Retinal pigment epithelial cell (primary cell): ENCODE measurements at places on chromosomes 13 and 19.
A peak's percentile ranks its signal among the peaks of the same experiment; 100 is the strongest.

- DNase-seq, result no peak
Observed at GRCh38 chr13:64327505-64328194, 2902.5 kb downstream of the PCDH9 start.

DNA sequence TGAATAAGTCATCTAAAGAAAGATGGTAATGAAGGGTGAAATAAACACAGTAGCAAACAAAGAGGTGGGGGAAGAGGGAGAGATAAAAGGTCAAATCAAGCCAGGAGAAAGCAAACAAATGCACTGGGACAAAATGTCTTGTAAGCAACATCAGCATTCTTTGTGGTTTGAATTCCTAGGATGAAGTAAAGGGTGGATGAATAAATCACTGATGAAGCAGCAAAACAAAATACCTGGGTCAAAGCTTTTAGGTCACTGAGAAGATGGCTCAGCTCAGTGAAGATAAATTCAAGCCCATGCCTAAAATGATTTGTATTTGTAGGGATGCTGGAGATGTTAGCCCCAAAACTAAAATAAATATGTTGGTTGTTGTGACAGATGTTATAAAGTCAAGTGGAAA lies 86.5 kb upstream of the FBXL3 start:
- DNase-seq, result no peak

DNA sequence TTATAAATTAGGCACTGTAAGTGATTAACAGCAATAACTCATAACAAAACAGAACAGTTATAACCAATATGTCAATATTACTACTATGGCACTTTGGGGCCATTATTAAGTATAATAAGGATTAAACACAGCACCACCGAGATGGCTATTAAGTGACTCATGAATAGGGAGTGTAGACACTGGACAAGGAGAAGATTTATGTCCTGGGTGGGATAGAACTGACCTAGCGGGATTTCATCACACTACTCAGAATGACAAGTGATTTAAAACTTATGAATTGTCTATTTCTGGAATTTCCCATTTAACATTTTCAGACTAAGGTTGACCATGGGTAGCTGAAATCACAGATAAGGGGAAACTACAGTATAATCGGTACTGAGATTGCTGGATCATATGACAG lies 79.0 kb upstream of the SLC7A1 start:
- no peak for DNase-seq

DNA sequence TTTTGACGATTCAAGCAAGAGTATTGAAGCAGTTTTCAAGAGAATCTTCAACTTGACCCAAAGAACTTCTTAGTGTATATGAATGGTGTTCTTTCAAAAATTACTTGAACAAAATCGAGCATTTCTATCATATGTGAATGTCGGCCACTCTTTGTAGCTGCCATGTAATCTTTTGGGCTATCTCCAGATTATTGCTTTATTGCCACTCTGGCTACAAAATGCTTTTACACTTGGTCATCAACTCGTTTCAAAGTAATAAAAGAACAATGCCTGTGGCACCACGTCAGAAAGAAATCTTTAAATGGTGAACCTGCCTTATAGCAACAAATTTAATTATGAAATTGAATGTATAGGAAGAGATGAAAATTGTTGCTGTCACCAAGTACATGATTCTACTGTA lies 834.5 kb downstream of the GPC5 start:
- DNase-seq, result no peak

- no peak for DNase-seq
Observed at GRCh38 chr19:40601134-40601974, at the start of gene LTBP4. Gene LTBP4, plus strand, starts transcription at chr19:40601369. Its CDS starts 19 bp downstream, at chr19:40601388.

GRCh38 chr13:67643516-67644055 lies 413.4 kb upstream of the PCDH9 start:
- DNase-seq, result no peak

- DNase-seq, result peak; percentile 73
Observed at GRCh38 chr19:2524840-2525723, 49.2 kb downstream of the GADD45B start.

DNA sequence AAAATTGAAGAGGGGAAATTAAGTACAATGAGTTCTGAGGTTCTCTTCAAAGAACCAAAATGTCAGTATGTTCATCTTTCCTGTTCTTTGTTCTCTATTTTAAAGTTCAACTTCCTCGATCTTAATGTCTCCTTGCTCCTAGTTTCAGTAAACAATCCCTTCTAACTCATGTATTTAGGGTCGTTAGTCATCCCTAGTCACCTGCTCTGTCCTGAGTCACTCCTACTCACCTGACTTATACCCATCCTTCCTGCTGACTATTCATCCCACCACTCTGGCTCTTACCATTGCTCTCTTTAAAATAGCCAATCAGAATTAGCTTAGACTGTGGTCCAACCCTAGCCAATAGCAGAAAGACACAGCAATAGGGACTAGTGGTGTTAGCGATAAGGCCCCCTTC lies 24.3 kb downstream of the ZNF90 start:
- no peak for DNase-seq

DNA sequence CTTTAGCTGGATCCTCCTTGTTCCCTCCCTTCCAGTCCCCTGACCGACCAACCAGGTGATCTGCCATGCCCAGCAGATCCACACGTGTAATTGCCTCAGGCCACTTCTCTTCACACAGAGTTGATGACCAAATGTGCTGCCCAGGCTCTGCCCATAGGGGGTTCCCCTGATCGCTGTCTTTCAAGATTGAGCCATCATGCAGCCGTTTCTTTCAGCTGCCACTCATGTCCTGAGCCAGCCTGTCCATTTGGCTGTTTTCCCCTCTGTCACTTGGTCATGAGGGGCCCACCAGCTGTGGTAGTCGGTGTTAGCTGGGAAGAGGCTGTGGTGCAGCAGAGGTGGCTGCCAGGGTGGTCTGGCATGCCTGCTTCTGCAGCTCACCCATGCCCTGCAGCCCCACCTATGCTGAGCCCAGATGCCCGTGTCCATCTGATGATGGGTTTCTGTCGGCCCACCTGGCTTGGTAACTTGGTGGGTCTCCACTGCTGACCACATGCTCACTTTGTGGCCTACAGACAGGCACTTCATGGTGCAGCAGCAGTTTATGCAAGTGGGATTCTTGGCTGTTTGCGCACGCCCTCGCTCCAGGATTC lies 35.6 kb upstream of the GPR183 start:
- no peak for DNase-seq

DNA sequence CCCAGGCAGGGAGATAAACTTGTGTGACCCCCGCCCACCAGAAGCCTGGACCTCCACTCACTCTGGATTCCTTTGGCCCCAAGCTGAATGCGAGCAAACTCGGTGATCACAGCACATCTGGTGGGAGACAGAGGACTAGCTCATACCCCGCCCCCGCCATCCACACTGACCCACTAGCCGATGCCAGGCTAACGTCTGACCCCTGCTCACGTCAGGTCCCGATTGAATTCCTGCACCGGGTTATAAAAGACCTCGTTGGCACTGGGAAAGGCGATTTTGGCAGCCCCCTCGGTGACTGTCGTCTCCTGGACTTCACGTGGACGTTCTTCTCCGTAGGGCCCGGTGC lies 631 bp downstream of the TRMT1 start:
- no peak for DNase-seq

DNA sequence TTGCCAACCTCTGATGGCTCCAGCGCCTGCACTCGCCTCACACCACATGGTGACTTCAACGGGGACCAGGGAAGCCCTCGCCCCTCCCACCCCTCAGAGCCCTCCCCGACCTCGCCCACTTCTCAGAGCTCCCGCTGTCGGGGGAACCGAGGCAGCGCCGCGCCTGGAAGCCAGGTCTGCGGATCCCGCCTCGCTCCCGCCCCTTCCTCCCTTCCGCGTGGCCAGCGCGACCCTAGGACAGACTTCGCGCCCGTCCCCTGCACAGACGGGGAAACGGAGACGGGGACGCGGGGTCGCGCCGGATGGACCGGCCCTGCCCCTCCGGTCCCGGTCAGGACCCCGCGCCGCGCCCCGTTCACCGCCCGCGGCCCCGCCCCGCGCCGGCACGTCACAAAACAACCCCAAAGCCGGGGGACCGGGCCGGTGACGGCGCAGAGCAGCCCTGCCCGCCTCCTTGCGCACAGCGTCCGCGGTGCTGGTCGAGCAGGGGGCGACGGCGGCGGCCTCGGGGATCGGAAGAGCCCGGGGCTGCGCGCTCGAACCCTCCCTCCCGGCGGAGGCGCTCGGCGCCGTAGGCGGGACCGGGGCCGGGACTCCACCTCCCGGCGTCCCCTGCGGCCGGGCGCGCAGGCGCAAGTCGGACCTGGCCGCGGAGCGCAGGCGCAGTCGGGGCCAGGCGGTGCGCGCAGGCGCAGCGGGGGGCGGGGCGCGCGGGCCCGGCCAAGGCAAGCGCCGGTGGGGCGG lies 379 bp upstream of the CDC34 start:
- DNase-seq, result no peak

DNA sequence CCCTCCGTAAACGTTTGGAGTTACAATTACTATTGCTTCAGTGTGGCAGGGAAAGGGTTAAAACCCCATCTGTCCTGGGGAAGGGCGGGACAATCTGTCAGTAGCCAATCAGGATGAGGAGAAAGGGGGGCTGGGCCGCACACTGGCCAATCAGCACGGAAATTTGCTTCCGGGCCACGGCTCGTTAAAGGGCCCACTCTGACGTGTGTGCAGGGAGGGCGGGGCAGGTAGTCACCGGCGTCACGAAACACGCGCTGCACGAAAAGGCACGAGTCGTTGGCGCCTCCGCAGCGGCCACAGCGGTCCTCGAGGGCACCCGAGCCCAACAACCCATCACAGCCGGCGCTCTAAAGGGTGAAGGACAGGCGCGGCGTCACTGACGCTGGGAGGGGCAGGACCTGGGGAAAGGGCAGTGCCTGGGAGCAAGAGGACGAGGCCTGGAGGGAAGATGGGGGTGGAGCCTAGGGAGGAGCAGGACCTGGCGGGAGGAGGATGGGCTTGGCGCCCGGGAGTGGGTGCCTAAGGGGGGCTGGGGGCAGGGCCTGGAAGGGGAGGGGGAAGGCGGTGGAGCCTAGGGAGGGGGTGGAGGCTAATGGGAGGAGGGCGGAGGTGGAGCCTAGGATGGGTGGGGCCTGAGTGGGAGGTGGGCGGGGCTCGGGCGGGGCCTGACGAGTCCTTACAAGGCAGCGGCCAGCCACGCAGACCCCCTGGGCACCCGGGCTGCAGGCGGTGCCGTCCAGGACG lies 4.9 kb downstream of the ADAMTSL5 start:
- peak; percentile 89 for DNase-seq

- DNase-seq, result no peak
Observed at GRCh38 chr19:46192992-46193650, 36.4 kb upstream of the IGFL1 start.

- no peak for DNase-seq
Observed at GRCh38 chr19:3984908-3985642, at the start of gene EEF2. Gene EEF2, minus strand, starts transcription at chr19:3985463. Its CDS starts 83 bp downstream, at chr19:3985380.

DNA sequence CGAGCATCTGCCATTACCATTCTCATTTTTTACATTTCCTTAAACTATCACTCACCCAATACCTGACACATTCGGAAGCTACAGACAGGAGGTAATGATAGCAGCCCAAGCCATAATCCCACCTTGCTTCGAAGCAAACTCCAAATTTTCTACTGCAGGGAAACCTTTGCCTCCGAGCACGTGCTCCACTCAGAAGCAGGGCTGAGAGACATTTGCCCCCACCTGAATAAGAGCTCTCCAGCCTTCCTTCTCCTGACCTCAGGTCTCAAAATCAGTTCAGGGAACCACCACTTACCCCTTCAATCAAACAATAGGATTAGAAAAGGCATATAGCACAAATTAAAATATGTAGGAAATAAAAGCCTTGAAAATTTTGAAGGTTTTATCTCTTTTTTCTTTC lies 2.3 kb upstream of the DACH1 start:
- DNase-seq, result no peak

DNA sequence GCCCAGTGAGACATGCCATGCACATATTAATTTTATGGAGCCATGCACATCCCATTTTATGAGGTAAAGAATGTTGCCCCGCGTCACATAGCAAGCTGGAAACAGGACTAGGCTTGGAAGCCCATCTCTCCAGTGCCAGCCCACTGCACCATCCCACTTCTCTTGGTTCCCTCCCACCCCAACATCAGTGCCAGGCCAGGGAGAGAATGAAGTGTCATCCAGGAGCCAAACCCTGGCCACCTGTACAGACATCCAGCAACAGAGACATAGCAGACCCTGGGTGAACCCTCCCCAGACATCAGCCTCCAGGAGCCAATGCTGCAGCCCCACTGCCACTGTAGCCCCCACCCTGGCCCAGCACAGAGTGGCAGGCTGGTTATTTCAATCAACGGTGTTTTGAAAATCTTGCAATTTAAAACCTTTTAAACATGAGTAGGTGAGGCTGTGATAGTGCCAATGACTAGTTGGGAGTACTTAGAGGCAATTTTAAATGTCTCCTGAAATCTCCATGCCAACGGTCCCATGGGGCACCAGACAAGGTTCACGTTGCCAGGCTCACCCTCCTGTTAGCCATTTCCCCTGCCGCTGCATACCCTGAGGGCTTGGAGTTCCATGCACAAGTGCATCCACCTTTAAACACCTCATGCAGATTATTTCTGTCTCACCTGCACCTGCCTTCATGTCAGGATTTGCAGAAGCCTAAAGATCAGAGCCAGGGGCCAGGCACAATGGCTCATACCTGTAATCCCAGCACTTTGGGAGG lies 34.7 kb downstream of the VSTM2B start:
- DNase-seq, result no peak

DNA sequence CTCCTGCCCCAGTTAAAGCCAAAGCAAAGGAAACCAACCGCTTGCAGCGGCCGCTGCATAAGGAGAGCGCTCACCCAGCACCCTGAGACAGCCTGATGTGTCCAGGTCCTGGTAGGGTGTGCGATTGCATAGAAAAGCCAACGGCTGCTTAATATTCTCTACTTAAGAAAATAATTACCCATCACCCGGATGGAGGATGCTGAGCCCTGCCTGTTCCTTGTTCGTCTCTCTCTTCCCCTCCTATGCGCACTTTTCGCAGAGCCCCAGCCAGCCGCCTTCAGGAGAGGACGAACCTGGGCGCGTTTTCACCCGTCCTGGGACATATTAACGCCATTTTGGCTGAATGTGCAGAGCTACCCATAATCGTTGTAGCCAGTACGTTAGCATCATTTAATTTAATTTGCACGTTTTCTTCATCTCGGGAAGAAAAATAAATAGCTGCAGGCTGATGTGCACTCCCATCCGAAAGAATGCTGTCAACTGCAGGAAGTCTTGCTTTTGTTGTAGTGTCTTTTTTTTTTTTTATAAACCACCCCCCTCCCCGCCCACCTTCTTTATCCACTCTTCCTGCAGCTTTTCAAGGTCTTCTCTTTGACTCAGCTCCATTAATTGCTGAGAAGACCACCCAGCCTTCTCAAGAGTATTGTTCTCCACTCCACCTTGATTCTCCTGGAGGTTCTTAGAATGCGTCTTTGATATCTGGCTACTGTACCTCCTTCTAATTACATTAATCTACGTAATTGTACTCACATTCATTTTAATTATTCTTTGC lies 214.5 kb downstream of the TEX29 start:
- DNase-seq, result no peak

DNA sequence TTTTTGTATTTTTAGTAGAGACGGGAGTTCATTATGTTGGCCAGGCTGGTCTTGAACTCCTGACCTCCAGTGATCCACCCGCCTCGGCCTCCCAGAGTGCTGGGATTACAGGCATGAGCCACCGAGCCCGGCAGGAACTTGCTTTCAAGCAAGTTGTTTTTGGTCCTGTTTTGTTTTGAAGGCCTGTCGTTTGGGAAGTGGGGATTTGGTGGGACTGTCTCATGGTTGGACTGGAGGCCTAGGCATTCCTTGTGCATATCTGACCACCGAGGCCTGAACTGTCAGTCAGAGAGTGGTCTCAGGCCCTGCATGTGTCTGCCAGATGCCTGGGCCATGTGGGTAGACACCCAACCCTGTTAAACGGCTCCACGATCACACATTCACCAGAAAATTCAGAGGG lies 26.3 kb downstream of the UBXN6 start:
- no peak for DNase-seq
